ENCODE measurements at places on chromosomes 11 and 22.

GRCh38 chr11:107631931-107632330, 41.0 kb downstream of the ELMOD1 start:
- DNase-seq: no peak

- DNase-seq: no peak
Observed at GRCh38 chr22:25380122-25380747, 160.8 kb downstream of the CRYBB2 start.

DNA sequence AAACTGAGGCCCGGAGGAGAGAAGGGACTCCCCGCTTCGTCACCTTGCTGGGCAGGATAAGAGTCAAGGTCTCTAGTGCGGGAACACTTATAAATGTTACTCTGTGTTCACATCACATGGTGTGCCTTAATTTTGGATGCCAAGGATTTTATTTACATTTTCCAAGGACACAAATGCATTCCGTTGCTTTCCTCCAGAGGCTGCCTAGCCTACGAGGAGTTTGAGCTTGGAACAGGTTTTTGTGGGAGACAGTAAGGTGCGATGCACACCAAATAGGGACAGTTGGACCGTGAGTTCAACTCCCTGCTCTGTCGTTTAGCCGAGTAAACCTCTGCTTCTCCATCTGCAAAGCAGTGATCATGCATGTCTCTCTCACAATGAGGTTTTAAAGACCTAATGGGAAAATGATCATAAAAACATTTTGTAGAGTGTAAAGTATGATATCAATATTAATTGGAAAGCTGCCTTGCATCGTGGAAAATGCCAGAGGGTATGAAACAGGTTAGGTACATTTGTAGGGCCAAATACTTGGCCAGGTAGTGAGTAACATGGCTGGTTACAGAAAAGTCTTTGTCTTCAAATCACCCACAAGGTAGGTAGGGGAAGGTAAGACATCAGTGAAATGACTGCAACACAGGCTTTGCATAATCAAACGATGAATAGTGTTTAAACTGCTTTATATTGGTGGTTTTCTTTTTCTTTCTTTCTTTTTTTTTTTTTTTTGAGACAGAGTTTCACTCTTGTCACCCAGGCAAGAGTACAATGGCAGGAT, 61.8 kb downstream of the ST3GAL4 start:
- no peak for DNase-seq

DNA sequence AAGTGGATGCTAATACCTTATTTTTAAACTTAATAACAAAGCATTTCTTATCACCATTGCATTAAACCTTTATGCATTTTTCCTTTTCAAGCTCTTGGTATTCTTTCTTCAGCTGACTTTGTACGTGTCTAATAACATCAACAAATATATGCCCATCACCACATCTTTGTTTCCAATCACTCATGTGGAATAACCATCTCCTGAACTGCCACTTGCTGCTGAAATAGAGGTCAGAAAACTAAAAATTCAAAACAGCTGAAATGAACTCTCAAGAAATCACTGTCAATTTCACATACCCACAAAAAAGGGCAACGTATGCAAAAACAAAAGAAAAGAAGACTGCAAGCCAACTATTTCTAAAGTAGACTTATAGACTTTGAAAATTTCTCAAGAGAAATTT, 7.4 kb downstream of the MSANTD4 start:
- no peak for DNase-seq

DNA sequence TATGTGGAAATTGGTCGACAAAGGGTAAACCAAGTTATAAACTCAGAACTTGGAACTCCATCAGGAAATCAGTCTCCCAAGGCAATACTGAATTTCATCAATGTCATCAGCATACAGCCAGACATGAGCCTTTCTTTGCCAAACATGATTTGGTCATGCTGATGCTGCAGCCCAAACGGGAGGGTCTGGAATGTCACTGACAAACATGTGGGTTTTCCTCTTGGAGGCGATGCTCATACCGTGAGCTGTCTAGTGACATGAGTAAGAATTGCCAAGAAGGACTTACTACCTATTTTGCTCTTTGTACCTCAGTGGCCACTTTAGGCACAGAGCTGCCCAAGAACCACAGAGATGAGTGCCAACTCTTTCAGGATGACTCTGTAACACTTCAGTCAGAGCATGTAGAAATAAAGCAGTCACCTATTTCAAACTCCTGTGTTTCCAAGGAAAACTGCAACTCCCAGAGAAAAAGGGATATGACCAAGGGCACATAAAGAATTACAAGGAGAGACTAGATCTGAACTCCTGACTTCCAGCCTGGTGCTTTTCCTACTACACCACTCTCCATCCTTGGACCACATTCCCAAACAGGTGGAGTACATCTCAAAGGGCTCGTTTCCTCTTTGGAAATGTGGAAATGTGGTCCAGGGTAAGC, 24.3 kb upstream of the MRGPRX2 start:
- no peak for DNase-seq

- no peak for DNase-seq
Observed at GRCh38 chr22:20531404-20532201, 24.2 kb downstream of the MED15 start.

DNA sequence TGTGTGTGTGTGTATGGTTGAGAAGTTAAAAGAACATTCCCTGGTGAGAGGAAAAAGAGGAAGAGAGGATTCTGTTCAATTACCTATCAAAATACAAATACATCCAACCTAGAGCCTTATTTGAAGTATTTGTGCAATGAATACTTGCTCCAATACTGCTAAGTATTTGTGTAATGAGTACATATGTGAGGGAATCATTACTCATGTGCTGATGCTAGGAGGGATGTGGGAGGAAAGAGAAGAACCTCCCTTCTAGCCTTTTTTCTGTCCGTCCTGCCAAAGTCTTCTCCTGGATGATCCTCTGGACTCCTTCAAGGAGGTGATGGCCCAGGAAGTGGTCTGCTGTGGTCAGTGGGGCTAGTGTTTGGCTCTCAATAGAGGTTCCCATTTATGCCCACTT, 36.0 kb upstream of the ACCSL start:
- no peak for DNase-seq

GRCh38 chr11:77813256-77813655, 7.3 kb downstream of the RSF1 start:
- DNase-seq: no peak
